Common myeloid progenitor, CD34-positive (primary cell): ENCODE measurements at places on chromosomes 2 and 18.
A peak's percentile ranks its signal among the peaks of the same experiment; 100 is the strongest.

- DNase-seq: no peak
Measured at GRCh38 chr18:54675076-54675475, 84.0 kb downstream of the DYNAP start.

GRCh38 chr18:63223837-63224236, 95.7 kb downstream of the BCL2 start:
- DNase-seq: no peak

DNA sequence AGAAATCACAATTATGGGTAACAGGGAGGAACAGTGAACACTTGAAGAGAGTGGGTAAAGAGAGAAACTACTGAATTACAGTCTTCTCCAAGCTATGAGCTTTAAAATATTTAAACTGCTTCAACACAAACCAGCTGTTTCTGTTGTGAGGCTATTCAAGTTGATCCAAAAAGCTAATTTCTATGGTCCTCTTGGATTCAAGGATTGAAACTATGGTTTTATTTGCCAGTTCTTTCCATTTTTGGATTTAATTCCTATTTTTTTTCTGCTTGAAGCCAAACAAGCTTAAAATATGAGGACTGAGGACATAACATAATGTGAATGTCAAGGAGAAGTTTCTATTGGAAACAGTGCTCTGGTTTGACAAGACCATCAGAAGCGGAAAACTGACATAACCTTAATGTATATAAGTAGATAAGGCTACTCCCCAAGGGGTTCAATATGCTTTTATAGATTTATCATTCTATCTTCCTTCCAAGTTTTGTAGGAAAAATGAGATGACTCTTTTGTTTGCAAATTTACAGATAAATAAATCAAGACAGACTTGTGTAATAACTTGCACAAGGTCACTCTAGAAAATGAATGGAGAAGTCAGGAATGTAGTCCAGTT, 60.7 kb upstream of the AQP4 start:
- no peak for DNase-seq

GRCh38 chr2:152174574-152174973, 989 bp downstream of the STAM2 start:
- DNase-seq: no peak

DNA sequence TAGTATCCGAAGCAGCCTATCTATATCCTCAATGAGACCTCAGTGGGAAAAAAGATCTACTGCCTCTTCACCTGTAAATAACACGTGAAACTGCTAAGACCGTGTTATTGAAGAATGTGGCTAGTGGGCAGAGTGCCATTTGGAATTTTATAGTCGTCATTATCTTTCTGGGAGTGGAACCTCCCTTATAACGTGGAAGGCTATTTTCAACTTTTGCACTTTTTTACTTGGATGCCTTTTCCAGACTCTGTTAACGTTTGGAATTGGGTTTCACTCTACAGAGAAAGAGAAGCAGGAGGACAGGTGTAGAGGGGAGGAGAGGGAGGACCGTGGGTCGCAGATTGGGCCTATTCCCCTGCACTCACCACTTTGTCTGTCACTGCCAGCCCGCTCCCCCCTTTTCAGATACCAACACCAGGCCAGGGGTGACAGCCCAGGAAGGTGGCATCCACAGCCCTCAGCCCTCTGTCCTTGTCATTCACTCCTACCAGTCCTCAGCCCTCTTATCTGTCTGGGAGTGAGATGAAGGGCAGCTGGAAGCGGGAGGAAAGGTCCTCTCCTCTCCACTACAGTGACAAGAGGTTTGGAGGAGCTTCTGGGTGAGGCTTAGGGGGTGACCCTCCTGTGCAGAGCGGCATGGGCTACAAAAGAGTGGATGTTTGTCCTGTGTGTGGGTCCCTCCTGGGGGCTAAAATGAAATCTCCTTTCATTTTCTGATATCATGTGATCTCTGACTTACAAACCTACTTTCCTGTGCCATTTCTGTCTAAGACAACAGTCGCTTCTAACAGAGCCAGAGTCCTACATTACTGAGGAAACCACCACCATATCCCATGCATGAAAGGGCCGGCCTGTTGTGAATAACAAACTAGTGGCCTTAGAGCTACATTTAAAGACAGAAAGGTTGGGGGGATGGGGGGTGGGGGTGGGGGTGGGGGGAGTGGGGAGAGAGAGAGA, 23.9 kb upstream of the CEP68 start:
- DNase-seq: no peak

GRCh38 chr2:209913786-209914345, 88.6 kb upstream of the RPE start:
- no peak for DNase-seq

GRCh38 chr2:72136331-72136730, 11.3 kb downstream of the CYP26B1 start:
- no peak for DNase-seq

GRCh38 chr2:134233728-134234136, 20.1 kb upstream of the MGAT5 start:
- DNase-seq: peak; percentile 29

DNA sequence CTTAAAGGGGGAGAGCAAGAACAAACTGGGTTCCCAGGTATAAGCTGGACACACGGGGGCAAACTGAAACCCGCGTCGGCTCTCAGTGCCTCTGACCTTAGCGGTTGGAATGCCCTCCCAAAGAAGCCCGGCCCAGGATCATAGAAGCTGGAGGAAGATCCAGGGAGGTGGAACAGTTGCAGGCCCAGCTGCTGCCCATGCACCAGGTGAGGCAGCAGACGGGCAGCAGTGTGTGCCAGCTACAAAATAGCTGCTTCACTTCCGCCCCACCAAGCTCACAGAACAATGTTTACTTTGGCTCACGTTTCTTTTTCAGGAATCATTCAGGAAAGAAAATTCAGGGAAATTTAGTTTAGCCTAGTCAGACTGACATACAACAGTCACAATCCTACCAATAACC, 3.9 kb upstream of the ERMN start:
- DNase-seq: no peak

- DNase-seq: no peak
Measured at GRCh38 chr2:5869936-5870335, 177.8 kb downstream of the SOX11 start.

DNA sequence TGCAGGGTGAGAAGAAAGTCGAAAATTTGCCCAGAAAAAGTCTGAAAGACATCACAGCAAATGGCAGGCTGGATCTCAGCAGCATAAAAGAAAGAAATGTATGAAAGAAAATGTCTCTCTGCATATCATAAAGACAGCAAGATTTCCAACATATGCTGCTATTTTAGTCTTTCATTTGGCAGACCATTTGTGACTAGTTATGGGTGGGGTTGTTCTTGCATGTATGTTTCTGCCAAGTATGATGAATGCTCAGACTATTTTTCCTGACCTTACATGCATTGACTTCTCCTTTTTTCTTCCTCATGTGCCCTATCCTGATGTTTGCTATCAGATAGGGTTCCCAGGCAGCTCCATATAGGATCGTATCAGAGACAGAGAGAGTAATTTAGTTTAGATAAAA, 58.5 kb upstream of the PARD3B start:
- no peak for DNase-seq

GRCh38 chr2:19299032-19299431, 59.4 kb downstream of the OSR1 start:
- no peak for DNase-seq

- DNase-seq: no peak
Measured at GRCh38 chr2:183195397-183195796, 71.2 kb downstream of the NUP35 start.

GRCh38 chr2:3264010-3264744, 113.4 kb downstream of the EIPR1 start:
- DNase-seq: no peak

GRCh38 chr2:29755829-29756228, 165.6 kb downstream of the ALK start:
- no peak for DNase-seq

GRCh38 chr2:206230060-206230762, 44.3 kb upstream of the ZDBF2 start:
- DNase-seq: no peak
